Dermis microvascular lymphatic vessel endothelial cell (primary cell): ENCODE measurements at places on chromosomes 5 and 9. TPM values are rescaled to one million over a fixed set of nuclear protein-coding genes. Genes with fewer than 3 reads are reported as not detected.

The FBXO4 gene
- 8.1 and 8.5 TPM in 2 replicates for total RNA-seq

DNA sequence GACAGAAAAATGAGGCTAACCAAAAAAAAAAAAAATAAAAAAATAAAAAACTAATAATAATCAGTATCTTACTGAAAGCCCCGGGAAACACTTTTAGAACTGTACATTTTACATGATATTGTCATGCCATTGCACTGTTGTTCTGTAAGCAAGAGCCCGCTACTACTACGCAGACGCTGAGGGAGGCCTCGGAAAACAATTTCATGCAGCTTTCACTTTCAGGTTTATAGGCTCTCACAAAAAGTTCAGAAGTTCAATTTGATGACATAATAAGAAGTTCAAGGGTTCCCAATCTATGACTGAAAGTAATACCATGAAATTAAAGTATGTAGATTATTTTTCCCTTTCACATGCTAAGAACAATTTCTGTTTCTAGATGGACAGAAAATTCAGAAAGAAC, 318.3 kb upstream of the ITGA1 start:
- DNase-seq, result no peak

The FREM1 gene
- total RNA-seq, result under 0.01 TPM in 2 replicates

DNA sequence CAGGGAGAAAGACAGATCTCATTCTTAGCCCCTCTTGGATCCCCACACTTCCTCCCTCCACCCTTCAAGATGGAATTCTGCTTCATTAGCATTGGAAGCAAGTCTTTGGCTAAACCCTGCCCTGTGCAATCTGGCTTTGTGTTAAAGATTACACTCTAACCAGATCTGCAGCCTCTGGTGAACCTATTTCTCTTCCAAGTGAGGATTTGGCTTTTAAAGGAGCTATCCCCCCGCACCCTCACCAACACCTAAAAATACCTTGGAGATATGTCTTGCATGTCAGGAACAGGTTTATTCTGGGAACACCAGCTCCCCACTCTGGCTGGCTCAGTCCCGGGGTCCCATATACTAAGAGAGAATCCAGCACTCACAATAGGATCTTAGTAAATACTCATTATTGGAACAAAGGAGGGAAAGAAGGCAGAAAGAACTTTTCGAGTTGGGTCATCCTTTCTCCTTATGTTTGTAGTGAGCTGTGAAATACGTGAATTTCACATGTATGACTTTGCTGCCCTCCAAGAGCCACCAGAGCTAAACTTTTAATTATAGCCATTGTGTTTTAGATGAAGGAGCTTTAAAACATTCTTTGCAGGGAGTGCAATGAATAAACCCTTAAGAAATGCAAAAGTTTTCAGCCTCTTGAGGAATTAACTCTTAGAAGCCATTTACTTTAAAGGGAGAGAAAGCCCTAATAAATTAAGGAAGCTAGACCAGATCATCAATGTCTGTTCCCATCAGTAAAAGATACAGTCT, 53.7 kb upstream of the HRH2 start:
- DNase-seq, result no peak

GRCh38 chr5:17402289-17403121, 95.5 kb upstream of the TAF11L2 start:
- no peak for DNase-seq

DNA sequence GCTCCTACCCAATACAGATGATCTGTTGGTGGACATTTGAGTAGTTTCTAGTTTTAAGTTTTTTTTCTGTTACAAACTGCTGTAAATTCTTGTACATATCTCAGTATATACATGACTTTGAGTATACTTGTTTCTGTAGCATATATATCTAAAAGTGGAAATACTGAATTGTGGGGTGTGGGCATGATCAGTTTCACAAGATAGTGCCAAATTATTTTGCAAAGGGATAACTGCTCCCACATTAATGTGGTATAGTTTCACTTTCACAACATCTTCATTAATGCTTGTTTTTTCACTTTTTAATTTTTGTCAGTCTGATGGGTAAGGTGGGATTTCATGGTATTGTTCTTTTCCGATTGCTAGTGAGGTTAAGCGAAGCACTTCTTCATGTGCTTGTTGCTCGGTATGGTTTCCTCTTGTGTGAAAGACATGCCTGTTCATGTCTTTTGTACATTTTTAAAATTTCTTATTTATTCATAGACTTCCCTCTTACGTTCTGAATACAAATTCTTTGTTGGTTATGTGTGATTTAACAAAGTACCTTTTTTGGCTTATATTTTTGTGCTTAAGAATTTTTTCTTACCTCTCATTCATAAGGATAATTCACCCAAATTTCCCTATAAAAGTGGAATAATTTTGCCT, 103.5 kb downstream of the CDC42SE2 start:
- DNase-seq, result no peak

GRCh38 chr5:96117771-96118651, 156.4 kb upstream of the ELL2 start:
- no peak for DNase-seq

DNA sequence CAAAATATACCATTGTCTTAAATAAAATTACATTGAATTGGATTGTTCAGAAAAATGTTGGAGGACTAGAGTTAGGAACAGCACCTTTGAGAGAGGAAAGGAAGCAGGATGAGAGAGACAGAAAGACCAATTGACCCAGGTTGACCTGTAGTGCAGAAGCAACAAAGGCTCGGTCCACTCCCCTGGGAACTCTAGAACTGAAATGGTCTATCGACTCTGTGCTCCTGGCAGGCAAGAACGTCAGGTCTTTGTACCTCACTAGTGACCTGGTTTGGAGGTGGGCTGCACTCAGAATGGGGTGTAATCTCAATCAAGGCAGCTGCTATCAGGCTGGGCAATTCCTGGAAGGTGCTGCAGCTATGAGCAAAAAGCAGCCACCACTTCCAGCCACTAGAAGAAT, 110.8 kb downstream of the FAM174A start:
- DNase-seq, result no peak

DNA sequence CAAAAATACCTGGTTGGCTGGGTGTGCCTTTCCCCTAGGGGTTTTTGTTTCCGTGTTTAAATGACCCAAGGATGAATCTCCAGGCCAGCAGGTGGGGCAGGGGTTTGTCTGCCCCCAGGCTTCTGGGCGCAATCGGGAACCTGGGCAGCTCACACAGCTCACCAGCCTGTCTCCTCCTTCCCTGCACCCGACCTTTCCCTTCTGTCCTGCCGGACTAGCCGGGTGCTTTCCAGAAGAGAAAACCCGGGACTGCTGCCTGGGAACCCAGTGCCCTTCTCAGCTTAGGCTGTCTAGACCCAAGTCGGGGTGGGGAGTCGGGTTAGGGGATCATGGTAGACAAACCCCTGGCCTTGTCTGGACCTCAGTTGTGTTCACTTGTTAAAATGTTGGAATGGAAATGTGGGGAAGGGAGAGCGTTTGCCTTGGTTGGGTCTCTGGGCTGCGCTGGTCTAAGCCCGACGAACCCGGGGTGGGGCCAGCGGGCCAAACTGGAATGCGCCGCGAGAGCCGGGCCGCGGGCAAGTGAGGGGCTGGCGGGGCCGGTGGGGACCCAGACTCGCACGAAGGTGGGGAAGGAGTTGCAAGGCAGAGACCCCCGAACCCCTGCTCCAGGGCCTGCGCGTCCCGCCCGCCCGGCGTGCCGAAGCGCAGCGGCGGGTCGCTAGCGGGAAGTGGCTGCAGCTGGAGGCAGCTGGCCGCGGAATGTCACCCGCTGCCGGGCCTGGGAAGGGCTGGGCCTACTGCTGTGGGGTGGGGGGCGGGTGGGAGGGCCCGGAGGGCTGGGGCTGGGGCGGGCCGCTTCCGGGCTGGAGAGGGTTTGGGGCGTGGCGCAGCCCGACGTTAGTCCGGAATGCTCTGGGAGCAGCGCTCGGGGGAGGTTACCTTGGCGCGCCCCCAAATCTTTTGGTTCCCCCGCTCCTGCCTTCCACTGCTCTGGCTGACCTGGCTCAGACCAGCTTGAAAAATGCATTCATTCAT, 84.6 kb downstream of the DAB2IP start:
- DNase-seq, result peak; percentile 37

GRCh38 chr9:72958485-72959281, 5.8 kb upstream of the ALDH1A1 start:
- no peak for DNase-seq

The MCC gene
- 10.1 and 19.0 TPM in 2 replicates for total RNA-seq

The PCDHGA12 gene
- 3.5 and 3.9 TPM in 2 replicates for total RNA-seq

The MARCOL gene
- total RNA-seq, result not detected in 2 replicates
